IPS-NIHi11 (cell line): ENCODE measurements at places on chromosomes 7 and 10.

DNA sequence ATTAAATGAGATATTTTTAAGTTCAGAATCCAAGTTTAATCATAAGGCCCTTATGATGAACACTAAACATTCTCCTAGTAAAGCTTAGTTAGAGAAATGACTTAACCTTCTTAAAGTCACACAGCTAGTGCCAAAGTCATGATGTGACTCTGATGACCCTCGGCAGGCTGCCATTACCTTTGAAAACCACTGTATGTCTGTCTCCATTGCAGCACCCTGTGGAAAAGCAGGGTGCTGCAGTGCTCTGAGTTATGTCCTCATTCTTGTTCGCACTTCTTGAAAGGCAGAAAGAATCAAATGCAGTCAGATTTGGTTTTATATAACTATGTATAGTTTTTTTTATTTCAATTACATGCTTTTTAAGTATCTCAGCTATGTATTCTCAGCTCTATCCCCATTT is 105.0 kb downstream of the PHTF2 start:
- peak; percentile 14 for DNase-seq

DNA sequence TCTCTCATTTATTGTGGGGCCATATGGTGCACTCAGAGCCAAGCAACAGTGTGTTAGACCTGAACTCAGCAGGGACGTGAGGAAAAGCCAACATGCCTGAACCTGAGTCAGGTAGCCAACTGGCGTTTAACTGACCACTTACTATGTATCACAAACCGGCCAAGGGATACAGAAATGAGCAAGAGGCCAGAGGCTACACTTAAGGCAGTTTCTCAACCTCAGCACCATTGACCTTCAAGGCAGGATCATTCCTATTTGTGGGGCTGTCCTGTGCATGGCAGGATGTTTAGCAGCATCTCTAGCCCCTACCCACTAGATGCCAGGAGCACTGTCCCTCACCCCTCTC is 103.5 kb upstream of the NANOS1 start:
- DNase-seq = no peak

DNA sequence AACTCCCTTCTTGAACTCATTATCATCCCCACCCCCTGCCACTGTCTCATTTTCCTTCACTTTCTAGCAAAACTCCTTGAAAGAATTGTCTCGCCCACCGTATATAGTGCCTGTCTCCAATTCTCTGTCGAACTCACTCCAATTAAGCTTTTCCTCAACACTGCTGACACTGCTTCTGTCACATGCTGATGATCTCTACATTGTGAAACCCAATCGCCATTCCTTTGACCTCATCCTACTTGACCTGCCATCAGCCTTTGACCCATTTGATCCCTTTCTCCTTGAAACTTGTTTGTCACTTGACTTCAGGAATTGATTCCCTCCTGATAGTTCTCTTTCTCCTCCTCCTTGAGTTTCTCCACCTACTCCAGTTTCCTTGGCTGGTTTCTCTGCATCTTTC is 54.8 kb downstream of the CCDC71L start:
- no peak for DNase-seq

DNA sequence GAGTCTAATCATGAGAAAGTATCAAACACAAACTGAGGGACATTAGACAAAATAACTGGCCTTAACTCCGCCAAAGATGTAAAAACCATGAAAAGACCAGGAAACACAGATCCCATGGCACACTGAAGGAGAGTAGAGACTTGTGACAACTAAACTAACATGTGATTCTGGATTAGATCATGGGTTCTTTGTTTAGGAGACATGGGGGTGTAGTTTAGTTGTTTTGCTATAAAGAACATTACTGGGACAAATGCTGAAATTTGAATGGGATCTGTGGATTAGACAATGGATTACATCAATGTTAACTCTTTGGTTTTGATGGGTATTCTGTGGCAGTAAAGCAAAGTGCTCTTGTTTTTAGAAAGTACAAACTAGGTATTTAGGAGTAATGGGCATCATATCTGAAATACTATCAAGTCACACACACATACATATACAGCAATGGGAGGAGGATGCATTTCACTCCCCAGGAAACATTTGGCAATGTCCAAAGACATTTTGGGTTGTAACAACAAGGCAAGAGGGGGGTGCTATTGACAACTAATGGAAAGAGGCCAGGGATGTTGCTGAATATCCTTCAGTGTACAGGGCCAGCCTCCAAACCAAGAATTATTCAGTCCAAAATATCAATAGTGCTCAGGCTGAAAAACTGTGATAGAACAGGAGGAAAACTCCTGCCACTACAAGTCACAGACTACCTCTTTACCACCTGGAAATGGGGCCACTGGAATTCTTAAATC is 32.4 kb downstream of the WAPL start:
- no peak for DNase-seq

DNA sequence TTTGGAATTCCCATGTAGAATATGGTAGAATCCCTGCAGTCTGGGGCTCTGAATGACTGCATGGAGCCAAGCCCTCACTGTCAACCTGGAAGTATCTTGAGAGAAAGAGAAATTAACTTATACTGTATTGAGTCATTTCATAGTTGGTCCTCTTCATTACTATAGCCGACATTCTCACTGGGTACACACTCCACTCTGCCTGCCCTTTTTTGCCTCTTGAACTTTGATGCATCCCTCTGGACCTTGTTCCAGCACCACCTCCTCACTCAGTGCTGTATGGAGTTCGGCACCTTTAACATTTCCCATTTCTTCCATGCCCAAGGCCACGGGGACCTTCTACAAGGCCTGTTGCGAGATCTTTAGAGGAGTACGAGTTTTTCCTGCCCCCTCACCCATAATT is 4.6 kb upstream of the ARHGAP22 start:
- DNase-seq = no peak

DNA sequence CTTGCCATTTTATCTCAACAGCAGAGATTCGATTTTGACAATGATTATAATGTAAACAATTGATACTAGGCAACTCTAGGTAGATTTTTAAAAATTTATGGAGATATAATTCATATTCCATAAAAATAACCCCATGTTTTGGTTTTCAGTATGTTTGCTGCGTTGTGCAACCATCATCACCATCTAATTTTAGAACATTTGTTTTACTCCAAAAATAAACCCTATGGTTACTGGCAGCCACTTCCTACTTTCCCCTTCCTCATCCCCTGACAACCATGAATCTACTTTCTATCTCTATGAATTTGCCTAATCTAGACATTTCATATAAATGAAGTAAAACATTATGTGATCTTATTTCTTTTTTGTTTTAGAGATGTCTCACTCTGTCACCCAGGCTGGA is 401.9 kb downstream of the THSD7A start:
- DNase-seq = no peak

DNA sequence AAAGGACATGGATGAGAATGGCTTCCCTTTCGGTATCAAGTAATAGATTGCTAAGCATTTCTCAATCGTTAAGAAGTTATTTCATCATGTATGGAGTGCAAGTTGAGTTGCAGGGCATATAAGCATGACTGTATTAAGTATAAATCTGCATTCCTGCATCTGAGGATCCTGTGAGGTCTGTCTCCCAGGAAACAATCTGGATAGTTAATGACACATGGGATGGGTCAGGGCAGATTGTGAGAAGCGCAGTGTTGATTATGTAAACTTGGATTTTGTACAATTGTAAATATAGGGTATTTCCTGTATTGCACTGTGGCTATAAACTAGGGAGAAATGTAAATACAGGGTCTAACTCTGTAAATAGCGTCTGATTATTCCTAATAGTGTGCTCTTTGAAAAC is 102.6 kb downstream of the PLXDC2 start:
- no peak for DNase-seq

GRCh38 chr10:74923556-74923955 is 97.2 kb downstream of the KAT6B start:
- DNase-seq = no peak

DNA sequence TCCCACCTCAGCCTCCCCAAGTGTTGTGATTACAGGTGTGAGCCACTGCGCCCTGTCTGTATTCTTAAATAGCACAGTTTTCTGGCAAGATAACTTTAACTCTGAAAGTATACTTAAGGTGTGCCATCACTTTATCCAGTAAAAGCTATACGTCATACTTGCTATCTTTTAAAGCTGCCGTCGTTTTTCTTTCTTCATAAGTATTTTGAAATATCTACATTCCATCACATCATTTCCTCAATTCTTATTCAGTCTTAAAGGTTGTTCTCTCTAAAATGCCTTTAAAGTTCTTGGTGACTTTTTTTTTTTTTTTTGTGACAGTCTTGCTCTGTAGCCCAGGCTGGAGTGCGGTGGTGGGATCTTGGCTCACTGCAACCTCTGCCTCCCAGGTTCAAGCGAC is 34.7 kb downstream of the PTPN12 start:
- DNase-seq = no peak

- DNase-seq = no peak
Measured at GRCh38 chr7:20507157-20507556, 108.3 kb upstream of the ABCB5 start.

DNA sequence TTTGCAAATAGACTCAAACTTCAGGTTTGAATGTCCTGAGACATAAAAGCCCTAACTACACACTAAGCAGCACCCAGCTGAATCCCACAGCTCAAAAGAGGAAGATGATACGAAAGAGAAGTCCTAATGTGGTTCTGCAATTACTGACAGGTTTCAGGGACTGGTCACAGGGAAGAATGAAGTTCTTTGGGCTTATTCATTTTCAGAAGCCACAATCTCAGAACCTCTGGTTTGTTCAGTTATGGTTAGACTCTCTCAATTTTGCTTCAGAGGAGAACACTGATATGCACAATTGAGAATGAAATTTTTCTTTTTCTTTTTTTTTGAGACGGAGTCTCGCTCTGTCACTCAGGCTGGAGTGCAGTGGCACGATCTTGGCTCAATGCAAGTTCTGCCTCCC is 94.6 kb upstream of the FAM180A start:
- no peak for DNase-seq

DNA sequence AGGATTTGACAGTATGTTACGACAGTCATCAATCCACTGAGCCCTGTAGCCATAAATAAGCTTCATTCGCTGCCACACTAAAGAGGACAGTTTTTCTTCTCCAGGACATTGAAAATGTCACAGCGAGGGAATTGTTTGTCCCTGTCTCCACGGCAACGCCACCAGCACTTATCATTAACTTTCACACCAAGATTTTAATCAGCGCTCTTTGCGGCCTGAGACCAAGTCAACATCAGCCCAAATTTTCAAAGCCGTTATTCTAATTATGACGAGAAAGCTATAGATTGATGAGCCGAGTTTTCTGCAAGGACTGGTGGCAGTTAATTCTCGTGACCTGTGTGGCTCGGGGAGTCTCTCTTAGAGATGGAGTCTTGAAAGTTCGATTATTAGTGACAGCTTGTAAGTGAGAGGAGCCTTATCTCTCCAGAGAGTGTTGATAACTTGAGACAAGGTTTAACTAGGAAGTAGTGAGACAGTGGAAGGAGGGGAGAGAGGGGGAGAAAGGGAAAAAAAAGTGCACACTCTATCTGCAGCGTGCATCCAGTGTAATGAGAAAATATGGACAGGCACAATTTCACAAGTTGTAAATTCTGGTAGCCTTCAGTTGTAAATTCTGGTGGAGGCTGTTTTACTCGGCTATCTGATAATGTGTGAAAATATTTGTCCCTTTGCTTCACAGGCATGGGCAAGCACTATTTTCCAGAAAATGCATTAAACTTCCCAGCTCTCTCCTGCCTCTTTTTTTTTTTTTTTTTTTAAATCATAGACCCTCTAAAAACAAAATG is 473.3 kb downstream of the LRMDA start:
- DNase-seq = no peak

GRCh38 chr7:158244873-158245723 is 342.5 kb downstream of the PTPRN2 start:
- DNase-seq = no peak

DNA sequence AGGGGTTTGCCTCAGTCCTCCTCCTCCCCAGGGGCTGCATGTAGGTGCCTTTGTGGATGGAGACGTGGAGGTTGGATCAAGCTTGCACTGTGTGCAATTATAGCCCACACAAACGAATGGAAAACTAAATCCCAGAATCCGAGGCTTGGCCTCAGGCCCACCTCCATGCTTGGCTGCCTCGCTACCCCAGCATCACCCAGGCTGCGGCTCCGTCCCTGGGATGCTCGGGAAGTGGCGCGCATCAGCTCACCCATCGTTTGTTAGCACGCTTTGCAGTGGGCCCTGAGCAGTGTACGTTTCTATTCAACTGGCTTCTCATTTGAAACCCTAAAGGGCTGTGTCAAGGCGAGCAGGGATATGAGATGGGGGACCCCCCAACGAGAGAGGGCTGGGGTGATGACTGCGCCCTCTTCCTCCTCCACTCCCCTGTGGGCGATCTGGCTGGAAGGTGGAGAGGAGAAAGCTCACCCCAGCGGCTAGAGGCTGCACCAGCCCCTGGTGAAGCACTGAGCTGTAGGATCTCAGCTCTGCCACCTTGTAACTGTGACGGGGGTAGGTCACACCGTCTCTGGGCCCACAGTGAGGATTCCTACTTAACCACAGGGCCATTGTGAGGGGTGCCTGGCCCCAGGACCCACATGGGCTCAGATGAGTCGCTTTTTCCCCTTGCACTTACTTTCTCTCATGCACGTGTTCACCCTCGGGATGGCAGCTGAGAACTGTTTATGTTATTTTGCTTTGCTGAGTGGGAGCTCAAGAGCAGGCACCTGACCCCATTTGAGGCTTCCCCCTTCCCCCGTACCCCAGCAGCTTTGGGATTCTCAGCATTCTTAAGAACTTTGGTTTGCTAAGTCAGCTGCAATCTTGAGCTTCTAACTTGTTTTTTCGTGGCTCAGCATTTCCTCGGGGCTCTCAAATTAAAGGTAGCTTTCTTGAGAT is 12.7 kb upstream of the BTBD16 start:
- peak; percentile 46 for DNase-seq

DNA sequence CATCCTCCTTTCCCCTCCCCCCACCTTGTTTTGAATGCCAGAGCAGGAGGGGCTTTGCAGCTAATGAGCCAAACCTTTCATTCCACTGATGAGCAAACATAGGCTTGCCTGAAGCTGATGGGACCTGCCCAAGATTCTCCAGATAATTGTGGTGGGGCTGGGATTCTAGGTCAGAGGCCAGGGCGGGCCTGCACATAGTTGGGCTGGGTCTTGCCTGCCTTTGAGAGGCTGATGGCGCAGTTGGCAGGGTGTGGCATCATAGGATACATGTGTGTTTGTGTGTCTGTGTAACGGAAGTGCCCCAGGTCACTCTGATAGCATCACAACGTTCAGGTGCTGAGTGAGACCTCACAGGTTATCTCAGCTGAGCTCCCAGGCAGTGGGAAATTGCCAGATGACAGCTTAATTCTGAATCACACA is 22.9 kb downstream of the BTBD16 start:
- no peak for DNase-seq

DNA sequence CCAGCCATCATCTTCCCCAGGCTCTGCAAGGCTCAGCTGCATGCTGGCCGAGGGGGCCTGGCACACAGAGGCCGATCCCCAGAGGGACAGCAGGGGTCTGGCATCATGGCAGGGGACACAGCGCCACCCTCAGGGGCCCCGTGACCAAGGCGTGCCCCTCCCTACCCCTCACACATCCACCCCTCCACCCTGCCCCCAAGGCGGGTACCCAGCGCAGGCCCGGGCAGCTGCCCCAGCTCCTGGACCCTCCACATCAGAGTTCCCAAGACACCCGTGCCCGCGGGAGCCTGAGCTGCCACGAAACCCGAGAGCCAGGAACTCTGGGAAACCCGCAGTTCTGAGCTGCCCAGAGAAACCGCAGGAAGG is 46.5 kb upstream of the TNRC18 start:
- DNase-seq = peak; percentile 52

- DNase-seq = no peak
Measured at GRCh38 chr7:139051655-139052054, 15.8 kb upstream of the ZC3HAV1L start.

GRCh38 chr7:72334066-72334465 is 78.1 kb downstream of the CALN1 start:
- peak; percentile 57 for DNase-seq
